ENCODE measurements at places on chromosomes 12 and 14.
A peak's percentile ranks its signal among the peaks of the same experiment; 100 is the strongest.

- DNase-seq: no peak
Observed at GRCh38 chr12:13183620-13184019, 12.9 kb upstream of the EMP1 start.

DNA sequence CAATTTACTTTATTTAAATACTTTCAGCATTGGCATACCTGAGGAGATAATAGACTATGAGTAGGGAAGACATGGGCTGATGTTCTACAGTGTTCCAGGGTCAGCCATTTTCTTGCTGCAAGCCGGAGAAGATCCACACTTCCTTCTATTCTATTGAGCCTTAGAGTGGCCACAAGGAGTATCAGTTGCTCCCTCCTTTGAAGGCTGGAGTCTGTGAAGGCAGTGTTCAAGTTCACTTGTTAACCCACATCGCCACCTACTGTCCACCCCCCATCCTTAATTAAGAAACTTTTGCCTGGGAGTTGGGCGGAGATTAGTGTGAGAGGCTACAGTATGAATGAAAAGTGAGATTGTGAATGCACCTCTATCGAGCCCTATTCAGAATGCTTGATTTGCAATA is 666.6 kb downstream of the NRXN3 start:
- DNase-seq: peak; percentile 79

GRCh38 chr14:24297190-24297964 is 2.2 kb downstream of the DHRS1 start:
- no peak for DNase-seq

GRCh38 chr12:56165369-56165768 is 7.2 kb downstream of the MYL6 start:
- DNase-seq: no peak

- no peak for DNase-seq
Observed at GRCh38 chr14:33370426-33370825, 431.7 kb downstream of the NPAS3 start.

DNA sequence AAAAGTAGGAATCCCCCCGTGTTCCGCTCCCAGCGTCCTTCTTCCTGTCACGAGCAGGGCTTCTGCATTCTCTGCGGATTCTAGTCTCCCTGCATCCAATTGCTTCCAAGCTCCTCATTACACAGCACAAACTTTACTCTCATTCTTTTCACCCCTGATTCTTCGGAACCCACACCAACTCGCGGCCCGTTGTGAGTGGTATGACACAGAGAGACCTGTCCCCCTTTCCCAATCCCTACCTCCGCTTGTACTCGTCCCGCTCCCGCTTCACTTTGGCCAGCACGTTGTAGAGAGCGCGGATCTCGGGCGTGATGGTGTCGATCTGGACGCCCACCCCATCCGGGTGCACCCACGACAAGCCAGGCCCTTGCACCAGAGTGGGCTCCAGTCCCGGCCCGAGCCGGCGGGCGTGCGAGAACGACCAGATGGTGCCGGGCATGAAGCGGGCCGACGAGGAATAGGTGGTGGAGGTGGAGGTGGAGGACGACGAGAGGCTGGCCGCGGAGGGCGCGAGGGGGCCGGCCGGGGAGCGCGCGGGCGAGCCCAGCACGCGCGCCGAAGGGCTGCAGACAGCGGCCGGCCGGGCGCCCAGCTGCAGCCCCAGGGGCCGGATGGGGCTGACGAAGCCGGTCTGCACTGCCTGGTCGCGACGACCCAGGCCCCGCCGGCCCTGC is 687 bp downstream of the IFFO1 start:
- no peak for DNase-seq

DNA sequence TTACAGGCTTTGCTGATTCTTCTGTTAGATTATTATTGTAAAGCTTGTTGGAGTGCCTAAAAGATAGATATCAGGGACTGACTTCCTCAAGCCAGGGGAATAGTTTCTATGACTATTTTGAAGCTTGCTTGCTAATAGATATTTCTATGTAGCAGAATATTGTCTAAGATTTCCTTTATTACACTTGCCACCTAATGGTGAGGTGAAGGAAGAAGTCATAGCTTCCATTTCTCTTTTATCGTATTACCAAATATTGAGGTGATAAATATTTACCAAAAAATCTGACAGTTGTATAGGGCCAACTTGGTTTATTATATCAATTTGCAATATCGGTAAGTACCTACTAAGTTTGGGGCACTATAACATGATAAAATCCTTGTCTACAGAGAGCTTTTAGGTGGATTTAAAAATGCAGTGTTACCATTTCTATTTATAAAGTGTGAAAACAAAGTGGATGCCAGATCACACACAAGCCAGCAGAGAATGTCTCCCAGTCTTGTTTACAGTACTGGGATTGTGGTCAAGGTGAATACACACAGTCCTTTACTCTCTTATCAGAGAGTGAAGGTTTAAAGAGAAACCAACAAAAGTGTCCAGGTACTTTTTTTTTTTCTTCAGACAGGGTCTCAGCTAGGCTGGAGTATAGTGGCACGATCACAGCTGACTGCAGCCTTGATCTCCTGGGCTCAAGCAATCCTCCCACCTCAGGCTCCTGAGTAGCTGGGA is 137.9 kb downstream of the IGF1 start:
- no peak for DNase-seq

DNA sequence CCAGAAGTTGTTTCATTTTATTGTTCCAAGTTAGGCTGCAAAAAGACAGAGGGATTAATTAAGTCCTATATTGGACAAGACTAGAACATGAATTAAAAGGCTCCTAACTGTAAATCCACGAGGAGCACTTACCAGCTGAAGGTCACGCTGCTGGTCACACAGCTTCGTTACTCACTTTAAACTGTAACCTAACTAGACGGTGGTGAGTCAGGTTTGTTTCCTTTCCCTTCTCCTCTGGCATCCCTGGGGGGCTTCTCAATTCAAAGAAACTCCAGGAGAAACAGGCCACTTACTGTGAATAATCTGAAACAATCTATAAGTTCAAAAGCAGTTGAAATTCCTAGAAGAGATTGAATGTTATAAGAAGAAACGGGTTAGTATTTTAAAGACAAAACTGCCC is 331.4 kb downstream of the BCAT1 start:
- no peak for DNase-seq

GRCh38 chr12:83128540-83128939 is 441.8 kb downstream of the TMTC2 start:
- DNase-seq: no peak

- DNase-seq: no peak
Observed at GRCh38 chr12:126051611-126052107, 986.4 kb downstream of the AACS start.

DNA sequence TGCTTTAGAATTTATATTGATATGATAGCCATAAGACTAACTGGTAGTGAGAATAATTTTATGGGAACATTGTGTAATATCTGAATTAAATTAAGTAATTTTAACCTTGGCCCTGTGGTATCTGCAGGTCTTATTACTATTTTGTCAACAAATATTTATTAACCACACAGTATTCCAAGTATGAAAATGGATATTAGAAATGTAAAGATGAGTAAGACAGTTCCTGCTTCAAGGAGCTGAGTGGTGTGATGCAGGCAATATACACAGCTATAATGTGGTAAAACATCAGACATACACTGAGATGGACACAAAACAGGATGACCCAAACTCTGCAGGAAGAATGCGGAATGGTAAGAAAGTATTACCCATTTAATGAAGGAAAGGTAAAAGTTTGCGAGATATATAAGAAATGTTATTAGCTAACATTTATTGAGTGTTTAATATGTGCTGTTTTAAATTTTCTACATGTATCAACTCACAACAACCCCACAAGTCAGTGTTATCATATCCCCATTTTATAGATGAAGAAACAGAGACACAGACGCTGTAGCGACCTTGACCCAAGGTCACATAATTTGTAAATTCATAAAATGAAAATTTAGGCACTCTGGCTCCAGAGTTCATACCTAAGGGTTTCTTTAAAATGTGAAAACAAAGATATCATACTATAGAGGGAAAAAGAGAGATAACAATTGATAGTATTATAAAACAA is 12.7 kb downstream of the ABCD2 start:
- DNase-seq: no peak

DNA sequence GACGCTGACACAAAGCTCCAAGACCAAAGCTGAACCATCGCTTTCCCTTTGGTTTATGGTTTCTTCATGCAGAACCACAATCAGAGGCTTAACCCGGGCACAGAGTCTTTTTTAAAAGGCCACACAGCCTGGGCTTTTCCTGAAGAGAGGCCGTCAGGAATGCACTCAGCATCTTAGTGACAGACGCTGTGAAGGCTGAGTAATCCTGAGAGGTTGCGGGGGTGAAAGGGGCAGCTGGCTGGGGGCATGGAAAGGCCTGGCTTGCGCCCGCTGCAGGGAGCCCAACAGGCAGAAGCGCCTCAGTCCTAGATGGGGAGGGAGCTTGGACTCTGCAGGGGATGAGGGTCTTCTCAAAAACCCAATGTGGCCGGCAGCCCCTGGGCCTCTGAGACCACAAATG is 13.6 kb downstream of the CTDSP2 start:
- DNase-seq: no peak

DNA sequence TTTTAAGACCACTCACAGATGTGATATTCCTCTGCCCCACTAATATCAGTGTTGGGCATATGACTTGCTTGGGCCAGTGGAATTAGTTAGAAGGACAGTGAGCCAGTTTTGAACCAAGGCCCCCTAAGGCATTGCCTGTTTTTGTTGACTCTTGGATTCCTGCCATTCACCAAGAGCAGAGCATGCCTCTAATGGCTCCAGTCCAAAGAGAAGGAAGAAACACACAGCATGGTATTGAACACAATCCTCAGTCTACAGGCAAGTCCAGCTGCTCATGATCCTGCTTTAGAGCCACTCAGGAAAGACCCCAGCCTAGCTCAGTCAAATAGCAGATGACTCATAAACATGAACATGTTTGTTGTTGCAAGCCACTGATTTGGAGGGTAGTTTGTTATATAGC is 1201.5 kb downstream of the BCL11B start:
- DNase-seq: no peak

DNA sequence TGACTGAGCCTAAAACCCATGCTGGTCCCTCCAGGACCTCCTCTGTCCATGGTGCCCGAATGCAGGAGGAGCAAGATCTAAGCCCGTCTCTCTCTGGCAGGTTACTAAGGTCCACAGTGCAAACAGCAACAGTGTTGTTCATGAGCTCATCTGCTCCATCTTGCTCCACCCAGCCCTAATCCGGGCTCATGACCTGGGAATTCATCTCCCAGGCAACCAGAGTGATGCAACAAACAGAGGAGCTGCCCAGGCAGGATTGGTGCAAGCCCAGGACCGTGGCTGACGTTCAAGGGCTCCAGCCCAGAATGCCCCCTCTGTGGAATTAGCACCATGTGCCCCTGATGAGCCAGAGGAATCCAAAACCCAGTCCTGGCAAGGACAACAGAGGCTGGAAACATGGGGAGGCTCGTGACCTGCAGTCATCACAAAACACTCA is 29.9 kb downstream of the HSPB8 start:
- no peak for DNase-seq

GRCh38 chr12:69789351-69789750 is 35.7 kb upstream of the MYRFL start:
- no peak for DNase-seq

DNA sequence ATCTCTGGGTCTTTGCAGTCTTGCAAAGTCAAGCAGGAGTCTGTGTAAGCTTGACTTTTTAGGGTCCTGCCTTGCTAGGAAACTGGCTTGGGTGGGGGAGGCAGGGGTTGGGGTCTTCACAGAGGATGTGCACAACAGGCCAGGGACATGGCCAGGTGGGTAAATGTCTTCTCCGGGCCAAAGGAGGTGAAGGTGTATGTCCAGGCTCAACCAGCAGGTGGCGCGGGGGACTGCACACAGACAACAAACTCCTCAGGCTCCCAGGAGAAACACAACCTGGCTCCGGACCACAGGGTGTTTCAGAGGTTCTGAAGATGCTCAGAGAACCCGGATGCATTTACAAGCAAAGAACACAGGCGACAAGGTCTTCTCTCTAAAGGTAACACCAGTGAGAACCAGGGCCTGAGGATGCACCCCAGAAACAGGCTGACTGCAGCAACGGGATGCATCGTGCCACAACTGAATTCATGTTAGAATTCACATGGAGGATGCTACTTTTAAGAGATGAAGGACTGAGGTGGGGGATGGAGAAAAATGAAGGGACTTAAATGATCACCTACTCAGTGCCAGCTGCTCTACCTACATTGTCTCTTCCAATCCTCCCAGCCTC is 56.0 kb downstream of the PLEKHG3 start:
- DNase-seq: no peak

- DNase-seq: no peak
Observed at GRCh38 chr14:104547310-104547997, 32.1 kb upstream of the C14orf180 start.

- no peak for DNase-seq
Observed at GRCh38 chr14:98370352-98370751, 901.6 kb downstream of the BCL11B start.

GRCh38 chr12:1911598-1912575 is 6.6 kb downstream of the CACNA2D4 start:
- DNase-seq: no peak

- DNase-seq: no peak
Observed at GRCh38 chr14:91586410-91586809, 76.3 kb upstream of the PPP4R3A start.

GRCh38 chr12:129226851-129227250 is 373.6 kb downstream of the GLT1D1 start:
- DNase-seq: no peak

DNA sequence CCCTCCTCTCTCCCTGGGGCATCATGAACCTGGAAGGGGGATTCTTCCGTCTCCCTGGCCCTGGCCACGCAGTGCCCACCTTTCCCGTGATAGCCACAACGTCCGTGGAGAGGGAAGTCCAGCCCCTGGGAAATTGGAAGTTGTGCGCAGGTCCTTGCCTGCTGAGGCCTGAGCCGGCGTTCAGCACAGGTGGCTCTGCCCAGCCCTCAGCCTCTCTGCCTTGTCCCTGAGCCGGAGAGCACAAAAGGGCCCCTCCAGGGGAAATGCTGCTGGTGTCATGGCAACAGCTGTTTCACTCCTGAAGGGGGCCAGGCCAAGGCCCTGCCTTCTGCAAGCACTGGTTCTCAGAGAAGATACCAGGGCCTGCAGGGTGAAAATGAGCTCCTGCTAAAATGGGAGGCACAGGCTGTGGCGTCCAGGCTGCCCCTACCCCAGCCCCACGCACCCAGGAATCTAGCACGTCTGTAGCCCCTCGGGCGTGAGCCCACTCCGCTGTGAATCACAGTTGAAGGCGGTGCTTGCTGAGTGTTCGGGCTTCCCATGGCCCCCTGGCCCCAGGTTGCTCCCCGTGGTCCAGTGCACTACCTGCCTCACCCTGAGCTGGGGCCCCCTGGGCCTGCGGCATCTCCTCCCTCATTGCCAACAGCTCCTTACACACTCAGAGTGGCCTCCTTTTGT is 149.4 kb downstream of the ADGRD1 start:
- no peak for DNase-seq

DNA sequence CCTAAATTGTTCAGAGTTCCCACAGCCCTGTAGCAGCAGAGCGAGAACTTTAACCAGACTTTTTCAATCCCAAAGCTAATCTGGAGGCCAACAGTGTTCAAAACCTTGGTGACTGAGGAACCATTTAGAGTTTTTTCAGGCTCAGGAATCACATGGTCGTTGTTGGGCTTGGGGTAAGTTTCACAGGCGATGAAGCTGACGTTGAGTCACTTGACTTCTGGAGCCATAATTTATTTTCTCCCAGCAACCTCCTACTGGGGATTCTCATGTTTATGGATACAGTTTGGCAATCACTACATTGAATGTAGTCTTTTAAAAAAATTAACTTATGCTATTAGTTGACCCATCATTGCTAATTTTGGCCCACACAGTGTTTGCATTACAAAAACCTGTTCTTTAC is 34.5 kb downstream of the SSPN start:
- no peak for DNase-seq

Measured in iPS DF 6.9 (cell line).